Trophoblast cell (in vitro differentiated cells and primary cell): ENCODE measurements at places on chromosomes 16 and 17.

- DNase-seq, result no peak
Observed at GRCh38 chr17:15265131-15265530, at the start of gene PMP22. Gene PMP22 (minus strand): TSS chr17:15265326. CDS start chr17:15260727, 4,599 bp downstream.

DNA sequence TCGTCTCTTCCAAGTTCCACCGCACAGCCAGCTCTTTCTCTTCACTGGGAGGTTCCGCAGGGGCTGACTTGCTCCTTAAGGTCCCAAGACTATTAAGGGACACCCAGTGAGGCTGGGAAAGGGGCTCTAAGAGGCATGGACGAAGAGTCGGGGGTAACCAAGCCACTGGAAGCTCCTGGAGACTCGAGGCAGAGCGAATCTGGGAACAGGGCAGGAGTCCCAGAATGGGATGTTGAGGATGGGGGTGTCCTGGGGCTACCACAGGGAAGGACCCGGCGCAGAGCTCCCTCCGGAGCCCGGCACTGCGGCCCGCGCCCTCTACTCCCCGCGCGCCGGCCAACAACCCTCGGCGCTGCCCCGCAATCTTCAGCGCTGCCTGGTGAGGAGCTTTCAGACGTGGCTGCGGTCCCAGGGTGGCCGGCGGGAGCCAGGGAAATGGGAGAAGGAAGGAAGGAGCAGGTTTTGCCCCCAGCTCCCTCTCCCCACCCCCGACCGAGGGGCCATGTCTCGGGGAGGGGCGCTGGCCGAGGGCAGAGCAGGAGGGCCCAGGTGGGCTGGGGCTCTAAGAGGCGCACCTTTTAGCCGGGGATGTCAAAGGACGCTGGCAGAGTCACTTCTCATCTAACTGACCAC lies 581 bp downstream of the CHST5 start:
- DNase-seq, result no peak

GRCh38 chr16:17037499-17037898 lies 433.3 kb downstream of the XYLT1 start:
- peak; percentile 2 for DNase-seq

DNA sequence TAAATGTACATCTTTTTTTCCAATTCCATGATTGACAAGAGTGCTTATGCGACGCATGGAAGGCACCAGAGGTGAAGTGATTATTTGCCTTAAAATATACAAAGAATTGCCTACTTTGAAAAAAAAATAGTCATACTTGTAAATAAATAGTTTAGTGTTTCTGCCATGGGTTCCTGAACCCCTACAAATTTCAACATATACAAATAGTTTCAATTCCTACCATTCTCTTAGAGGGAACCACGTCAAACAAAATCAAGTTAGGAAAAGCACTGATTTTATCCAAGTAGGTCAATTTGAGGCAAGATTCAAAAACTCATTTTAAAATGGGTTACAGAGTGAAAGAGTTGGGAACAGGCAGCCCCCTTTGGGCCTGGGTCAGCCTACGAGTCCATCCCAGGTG lies 11.7 kb downstream of the CMTM3 start:
- no peak for DNase-seq

DNA sequence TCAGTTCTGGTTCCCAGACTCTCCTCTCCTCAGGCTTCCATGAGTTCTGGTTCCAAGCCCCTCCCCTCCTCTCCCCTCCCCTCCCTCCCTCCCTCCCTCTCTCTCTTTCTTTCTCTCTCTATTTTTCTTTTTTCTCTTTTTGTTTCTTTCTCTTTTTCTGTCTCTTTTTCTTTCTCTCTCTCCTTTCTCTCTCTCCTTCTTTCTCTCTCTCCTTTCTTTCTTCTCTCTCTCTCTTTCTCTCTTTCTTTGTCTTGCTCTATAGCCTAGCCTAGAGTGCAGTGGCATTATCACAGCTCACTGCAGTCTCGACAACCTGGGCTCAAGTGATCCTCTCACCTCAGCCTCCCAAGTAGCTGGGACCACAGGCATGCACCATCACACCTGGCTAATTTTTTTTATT lies 796 bp upstream of the CES3 start:
- DNase-seq, result no peak

GRCh38 chr16:27327586-27327915 lies 13.8 kb downstream of the IL4R start:
- DNase-seq, result no peak

GRCh38 chr17:77281122-77281903 lies 140.5 kb downstream of the SEC14L1 start:
- no peak for DNase-seq

DNA sequence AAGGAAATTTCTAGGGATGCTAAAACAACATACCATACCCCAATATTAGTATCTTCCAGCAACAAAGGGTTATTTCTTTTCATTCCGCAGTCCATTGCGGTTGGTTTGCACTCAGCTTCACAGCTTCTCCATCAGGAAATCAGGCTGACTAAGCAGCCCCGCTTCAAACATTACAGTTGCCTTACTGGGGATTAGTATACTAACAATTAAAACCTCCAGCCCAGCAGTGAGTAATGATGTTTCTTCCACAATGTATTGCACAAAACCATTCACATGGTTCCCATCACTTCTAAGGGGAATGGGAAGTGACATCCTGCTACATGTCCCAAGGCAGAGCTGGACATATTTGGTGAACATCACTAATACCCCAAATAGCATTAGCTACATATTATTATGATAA lies 1384.9 kb downstream of the CDH8 start:
- DNase-seq, result no peak

- no peak for DNase-seq
Observed at GRCh38 chr17:82302991-82303943, 14.1 kb downstream of the CD7 start.

DNA sequence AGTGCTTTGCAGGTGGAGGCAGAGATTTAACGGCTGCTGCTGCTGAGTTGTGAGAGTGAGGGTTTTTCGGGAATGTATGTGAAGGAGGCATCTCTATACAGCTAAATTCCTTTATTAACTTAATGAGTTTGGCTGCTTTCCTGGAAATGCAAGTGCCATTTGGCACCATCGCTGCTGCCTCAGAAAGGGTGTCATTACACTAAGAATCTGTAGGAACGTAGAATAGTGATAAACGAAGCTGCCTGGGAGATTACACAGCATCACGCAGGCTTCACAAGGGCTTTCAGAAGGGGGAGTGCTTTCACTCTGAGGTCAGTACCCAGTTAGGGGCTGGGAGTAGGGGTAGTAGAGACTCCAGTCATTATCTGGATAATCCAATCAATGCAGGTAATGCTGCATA lies 14.1 kb upstream of the NLRP1 start:
- no peak for DNase-seq

DNA sequence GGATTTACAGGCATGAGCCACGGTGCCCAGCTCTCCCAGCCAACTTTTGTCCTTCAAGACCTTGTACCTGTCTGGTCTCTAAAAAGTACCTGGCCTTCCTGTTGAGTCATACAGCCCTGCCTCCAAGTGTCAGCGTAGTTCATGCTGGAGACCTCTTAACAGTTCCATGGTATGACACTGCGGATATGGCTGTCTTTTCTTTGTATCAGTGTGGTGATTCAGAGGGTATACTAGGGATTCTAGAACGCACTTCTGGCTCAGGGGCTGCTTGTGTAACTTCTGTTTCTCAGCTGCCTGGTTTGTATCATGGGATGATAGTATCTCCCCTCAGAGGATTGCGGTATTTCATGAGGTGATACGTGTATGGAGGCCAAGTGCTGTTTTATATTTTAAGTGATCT lies 2.0 kb upstream of the TMEM11 start:
- peak; percentile 57 for DNase-seq

- DNase-seq, result no peak
Observed at GRCh38 chr16:21713549-21714368, 50.0 kb downstream of the OTOA start.

GRCh38 chr17:8220783-8221662 lies 10.6 kb upstream of the AURKB start:
- DNase-seq, result peak; percentile 90

DNA sequence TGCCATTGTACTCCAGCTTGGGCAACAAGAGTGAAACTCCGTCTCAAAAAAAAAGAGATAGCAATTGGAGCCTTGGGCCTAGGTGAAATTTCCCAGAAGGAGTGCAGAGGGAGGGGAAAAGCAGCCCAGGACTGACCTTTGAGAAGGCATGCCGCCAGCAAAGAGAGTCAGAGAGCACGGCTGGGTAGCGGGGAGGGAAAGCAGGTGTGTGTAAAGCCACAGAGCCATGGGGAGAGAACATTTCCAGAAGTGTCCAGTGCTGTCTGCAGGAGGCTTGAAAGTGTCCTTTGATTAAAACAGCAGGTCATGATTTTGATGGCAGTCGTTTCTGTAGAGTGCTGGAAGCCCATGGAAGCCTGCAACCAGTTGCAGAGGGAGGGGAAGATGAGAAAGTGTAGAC lies 8.1 kb downstream of the C16orf54 start:
- no peak for DNase-seq

DNA sequence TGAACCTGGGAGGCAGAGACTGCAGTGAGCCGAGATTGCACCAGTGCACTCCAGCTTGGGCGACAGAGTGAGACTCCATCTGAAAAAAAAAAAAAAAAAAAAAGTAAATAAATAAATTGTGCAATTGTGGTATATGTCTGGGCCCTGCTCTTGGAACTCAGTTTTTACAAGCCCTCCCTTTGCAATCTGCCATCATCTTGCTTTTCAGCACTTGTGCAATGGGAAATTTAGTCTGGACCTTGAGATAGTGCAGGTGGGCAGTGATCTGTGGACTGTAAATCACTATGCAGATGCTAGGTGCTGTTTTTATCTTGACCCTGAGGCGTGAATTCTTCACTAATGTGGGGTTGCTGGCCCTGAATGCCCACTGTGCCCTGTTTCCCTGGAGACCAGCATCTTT lies 6.5 kb upstream of the RAP1GAP2 start:
- DNase-seq, result no peak

GRCh38 chr17:79810130-79811010 lies 13.5 kb upstream of the CBX8 start:
- peak; percentile 64 for DNase-seq

DNA sequence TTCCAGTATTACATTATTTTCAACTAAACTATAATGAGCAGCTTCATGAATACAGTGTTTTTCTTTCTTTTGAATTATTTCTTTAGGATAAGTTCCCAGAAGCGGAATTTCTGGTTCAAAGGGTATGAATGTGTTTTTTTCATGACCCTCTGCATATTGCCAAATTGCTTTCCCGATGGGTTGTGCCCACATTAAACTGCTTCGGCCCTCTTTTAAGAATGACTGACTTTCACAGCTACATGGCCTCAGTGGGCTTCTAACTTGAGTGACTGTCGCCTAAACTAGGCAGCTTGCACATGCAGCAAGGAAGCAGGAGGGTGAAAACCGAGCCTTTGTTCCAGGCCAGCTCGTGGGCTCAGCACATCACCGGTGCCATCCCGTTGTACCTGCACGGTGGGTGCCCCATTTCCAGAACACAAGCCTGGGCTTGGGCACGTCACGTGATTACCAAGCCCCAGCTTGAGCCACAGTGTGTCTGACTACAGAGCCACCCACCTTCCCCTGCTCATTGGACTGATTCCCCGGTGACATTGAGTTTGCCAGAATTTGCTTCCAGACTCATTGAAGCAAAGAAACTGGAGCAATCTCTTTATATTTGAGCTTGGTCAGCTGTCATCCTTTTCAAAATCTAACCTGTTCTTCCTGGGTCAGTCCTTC lies 112.8 kb downstream of the CLEC16A start:
- no peak for DNase-seq

- no peak for DNase-seq
Observed at GRCh38 chr16:27526180-27526579, 23.5 kb downstream of the GTF3C1 start.

- DNase-seq, result no peak
Observed at GRCh38 chr17:76696763-76697701, 13.7 kb downstream of the MXRA7 start.

DNA sequence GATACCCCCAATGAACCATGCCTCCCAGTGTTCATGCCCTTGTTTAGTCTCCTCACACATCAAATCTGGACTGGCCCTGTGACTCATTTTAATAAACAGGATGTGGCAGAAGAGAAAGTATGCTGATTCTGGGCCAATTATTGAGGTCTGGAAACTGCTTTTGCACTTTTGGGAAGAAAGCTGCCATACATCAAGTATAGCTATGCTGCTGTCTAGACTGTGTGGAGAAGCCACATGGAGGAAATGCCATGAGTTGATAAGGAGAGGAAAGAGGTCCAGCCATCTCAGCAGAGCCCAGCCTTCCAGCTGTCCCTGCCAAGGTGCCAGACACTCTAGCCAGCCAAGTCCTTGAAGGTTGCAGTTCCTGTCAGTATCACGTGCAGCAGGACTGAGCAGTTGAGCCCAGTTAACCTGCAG lies 16.7 kb downstream of the RPRML start:
- no peak for DNase-seq

GRCh38 chr17:82590881-82591539 lies 57.2 kb downstream of the WDR45B start:
- no peak for DNase-seq

GRCh38 chr17:18230288-18231141 lies 5.1 kb downstream of the LLGL1 start:
- no peak for DNase-seq

DNA sequence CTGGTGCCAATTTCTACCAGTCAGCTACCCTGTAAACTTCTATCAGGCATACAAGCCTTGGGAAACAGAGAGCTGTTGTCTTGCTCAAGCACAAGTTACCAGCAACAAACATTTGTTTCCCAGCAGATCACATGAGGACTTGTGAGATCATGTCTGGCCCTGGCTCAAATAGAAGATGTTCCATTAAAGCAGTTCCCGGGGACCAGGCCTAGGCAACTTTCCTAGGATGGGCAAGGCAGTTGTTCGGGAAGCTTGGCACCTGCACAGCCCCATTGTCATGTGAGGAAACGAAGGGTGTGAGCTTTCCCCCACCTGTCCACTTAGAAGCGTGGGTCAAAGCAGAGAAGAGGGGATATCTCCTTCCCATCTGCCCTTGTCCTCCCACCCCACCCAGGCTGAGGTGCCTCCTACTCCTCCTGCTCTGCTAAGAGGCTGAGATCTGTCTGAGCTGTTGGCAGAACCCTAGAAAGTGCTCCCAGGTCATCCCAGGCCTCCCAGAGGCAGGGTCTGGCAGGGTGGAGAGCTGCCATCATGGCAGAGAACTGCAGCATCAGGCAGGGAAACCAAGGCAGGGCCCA lies 11.2 kb upstream of the SLC47A2 start:
- DNase-seq, result peak; percentile 23

DNA sequence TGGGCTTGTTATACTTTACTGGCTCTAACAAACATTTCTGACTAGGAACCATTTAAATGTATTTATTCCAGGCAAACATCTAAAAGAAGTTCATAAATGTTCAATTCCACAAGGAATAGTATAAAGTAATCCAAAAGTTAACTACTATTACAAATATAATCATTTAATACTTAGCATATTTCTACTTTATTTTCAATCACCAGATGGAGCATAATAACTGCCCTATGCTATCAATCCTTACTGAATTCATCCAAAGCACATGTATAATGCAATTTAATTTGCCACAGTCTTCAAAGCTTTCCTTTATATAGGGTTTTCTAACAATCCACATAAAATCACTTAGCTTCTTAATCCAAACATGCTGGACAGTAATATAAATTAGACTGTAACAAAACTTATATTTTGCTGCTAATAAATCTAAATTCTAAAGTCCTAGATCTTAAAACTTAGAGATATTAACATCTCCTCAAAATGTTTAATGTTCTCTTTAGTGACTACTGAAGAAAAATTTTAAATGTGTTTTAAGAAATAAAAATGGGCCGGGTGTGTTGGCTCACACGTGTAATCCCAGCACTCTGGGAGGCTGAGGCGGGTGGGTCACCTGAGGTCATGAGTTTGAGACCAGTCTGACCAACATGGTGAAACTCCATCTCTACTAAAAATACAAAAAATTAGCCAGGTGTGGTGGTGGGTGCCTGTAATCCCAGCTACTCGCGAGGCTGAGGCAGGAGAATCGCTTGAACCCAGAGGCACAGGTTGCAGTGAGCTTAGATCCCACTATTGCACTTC lies 5.9 kb downstream of the MEIOB start:
- no peak for DNase-seq
